ENCODE measurements at places on chromosomes 5 and 9.

DNA sequence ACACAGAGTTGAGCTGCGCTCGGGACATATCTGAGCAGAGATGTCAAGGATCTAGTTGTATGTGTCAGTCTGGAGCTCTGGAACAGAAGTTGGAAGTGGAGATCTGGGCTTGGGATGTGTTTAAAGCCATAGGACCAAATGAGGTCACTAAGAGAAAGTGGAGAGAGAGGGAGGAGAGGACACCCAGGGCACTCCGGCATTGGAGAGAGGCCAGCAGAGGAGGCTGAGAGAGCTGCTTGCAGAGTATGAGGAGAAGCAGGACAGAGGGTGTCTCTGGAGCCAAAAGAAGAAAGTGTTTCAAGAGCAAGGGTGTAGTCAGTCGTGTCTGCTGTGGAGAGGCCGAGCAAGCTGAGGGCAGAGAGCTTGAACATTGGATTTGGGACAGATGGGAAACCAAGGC is 34.7 kb downstream of the ARHGEF37 start:
- no peak for DNase-seq

- DNase-seq: no peak
Observed at GRCh38 chr9:89388084-89388867, 70.0 kb downstream of the SECISBP2 start.

DNA sequence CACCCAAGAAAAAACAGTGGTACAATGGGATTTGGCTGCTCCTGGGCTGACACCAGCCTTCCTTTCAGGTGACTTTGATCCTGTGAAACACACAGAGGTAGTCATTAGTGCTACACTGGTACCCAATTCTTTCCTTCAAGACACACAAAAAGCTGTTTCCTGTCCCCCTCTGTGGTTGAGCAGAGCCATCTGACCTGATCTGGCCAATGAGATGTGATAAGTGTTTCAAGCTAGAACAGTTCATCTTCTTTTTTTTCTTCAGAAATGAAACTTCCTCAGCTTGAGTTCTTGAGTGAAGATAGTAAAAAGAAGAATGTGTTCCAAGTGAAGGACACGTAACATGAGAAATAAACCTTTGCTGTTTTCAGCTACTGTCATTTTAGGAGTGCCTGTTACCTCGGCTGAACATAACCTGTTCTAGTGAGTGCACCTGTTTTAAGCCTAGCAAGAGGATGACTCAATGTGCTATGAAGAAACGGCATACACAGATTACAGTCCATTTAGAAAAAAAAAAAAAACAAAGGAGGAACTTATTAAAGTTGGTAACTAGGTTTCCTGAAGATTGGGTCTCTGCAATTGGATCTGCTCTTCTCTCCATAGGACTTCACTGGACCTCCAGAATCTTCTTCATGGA is 287.8 kb downstream of the GAS1 start:
- no peak for DNase-seq

DNA sequence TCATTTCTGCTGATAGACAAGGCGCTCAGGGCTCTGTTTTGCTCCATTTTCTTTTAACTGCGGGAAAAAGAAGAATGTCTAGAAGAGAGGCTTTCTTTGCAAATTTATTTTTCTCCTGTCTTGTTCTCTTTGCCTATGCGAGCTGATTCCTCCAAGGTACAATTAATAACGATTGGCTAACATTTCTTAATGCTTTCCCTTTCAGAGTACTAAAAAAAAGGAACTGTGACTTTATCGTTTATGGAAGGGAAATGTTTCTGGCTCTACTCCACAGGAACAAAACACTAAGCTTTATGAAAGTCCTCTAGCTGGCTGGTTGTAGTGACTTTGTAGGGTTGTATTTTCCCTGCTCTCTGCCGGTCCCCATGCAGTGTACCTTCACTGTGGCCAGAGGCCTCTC is 11.7 kb downstream of the NSG2 start:
- DNase-seq: no peak

DNA sequence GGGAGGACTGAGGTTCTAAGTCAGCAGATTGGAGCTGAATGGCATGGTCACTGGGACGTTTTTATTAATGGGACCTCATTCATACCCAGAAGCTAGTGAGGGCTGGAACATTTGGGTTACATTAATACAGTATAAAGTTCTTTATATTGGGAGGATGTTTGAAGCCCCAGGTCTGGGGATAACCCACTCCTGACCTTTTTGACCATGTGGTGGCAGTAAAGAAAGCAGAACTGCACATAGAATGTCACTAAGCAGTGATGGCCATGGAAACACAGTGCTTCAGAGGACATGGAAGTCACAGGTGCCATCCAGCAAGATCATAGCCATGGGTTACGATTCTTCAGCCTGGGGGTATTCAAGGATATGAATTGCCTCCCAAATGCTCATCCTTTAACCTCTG is 176.0 kb downstream of the ATP10B start:
- no peak for DNase-seq

DNA sequence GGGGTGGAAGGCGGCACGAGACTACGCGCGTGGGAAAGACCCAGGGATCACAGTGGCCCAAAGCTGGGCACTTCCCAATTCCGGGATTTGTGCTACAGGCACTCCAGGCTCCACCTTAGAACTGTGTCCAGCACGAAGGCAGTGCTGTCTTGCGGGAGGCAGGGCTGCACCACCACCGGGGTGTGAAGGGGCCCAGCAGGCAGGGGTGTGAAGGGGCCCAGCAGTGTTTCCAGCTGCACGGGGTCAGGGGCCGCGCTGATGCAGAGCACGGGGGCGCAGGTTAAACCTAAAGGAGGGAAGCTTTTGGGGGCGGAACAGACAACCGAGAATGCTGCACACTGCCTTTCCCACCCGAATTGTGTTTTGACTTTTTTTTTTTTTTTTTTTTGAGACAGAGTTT is 1.1 kb upstream of the PDCD6 start:
- DNase-seq: no peak

DNA sequence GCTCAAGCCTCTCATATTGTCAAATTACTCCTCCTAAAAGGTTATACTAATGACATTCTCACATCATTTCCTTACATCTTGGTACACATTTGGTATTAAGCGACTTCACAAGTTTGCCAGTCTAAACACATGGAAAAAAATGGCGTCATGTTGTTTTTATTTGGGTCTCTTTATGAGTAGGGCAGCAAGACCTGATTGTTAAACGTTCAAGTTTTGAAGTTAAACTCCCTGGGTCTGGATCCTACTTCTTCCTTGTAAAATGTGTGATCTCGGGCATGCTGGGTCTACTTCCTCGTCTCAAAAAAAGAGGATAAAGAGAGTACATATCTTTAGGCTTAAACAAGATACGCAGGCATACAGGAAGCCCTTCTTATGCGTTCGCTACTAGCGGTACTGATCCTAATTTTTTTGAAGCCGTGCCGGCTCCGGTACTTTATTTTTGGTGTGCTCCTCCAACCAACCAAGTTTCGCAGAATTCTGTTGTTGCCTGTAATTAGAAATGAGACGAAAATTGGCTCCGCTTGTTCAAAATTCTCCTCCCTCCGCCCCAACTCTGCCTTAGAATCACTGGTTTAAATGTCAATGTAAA is 596 bp upstream of the CDC37L1 start:
- DNase-seq: no peak

- DNase-seq: no peak
Observed at GRCh38 chr5:78915170-78915569, 69.9 kb downstream of the ARSB start.

- DNase-seq: no peak
Observed at GRCh38 chr5:132222649-132223038, 5.0 kb downstream of the P4HA2 start.

- no peak for DNase-seq
Observed at GRCh38 chr9:136051837-136052471, 43.1 kb downstream of the NACC2 start.

DNA sequence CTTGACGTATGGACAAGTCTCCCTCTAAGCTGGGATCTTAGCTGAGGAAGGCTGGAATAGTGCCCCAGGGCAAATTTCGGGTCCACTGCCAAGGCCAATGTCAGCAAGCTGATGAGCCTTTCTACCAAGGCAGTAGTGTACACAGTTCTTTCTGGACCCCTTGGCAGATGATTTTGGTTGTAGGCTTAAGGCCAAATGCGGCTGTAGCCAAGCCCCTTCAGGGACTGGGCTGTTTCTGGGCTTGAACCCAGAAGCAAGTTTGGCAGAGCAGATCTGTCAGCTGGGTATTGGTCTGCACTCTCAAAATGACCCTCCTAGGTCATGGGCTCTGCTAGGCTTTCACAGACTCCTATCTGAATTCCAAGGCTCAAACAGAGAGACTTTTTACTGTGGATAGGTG is 121.6 kb downstream of the ADAMTSL1 start:
- DNase-seq: no peak

- no peak for DNase-seq
Observed at GRCh38 chr5:177077335-177077734, 9.4 kb upstream of the FGFR4 start.

- no peak for DNase-seq
Observed at GRCh38 chr5:18305288-18305924, 671.1 kb downstream of the TAF11L14 start.

GRCh38 chr9:29389421-29389820 is 1816.1 kb upstream of the C9orf72 start:
- no peak for DNase-seq

- DNase-seq: no peak
Observed at GRCh38 chr5:134438721-134439123, 27.0 kb upstream of the CDKN2AIPNL start.

DNA sequence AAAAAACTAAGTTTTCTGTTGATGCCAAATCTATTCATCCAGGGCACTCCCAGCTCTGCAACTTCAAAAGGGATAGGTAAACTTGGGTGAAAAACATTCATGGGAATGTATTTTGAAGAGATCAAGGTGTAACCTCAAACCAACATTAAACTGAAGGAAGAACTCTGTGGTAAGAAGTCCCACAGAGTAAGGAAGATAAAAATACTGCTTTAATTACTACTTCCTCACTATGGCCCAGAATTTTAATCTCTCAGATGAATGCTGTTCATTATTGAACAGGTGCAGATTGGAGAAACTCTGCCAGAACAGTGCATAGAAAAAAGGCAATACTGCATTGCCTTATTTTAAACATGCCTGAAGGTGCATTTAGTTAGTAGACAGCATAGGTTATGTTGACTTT is 37.6 kb upstream of the ANXA1 start:
- DNase-seq: no peak

GRCh38 chr5:151005187-151005949 is 15.0 kb upstream of the GPX3 start:
- DNase-seq: no peak

DNA sequence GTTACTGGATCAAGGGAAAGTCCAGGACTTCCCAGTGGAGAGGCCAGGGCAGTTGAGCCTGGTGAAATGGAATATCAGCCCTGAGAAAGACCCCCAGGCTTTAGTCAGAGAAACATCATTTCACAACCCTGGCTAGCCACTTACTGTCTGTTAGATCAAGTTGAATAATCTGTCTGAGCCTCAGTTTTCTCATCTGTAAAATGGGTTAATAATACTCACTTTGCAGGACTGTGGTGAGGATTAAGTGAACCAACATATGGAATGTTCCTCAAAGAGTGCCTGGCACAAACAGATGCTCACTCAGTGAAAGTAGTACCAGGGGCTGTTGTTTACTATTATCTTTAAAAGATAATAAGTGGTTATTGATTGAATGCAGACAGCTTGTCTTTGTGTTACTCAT is 110.5 kb downstream of the SV2C start:
- DNase-seq: no peak

GRCh38 chr5:93883459-93883858 is 142.1 kb upstream of the POU5F2 start:
- DNase-seq: no peak

GRCh38 chr9:109751253-109751652 is 28.7 kb upstream of the PALM2AKAP2 start:
- no peak for DNase-seq

GRCh38 chr9:137762414-137763061 is 115.0 kb upstream of the CACNA1B start:
- no peak for DNase-seq

DNA sequence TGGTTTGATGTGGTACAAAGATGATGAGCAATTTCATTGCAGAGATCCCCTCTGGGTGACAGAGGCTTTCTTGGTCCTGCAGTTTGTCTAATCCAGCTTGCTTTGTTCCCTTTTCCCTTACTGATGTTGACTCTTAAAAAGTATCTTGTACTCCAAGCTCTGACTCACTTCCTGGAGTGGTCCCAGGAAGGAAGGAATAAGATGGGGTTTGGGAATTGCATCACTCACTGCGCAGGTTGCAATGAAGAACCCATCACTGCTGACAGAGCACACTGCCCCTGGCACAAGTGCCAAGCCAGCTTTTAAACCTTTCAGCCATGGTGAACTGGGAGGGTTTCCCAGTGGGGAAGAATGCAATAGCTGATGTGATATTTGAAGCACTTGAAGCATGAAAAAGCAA is 662.2 kb upstream of the CTNND2 start:
- DNase-seq: no peak

- DNase-seq: no peak
Observed at GRCh38 chr5:32961059-32961415, 249.9 kb downstream of the NPR3 start.

GRCh38 chr9:116806075-116806474 is 119.0 kb downstream of the TRIM32 start:
- no peak for DNase-seq

GRCh38 chr9:137087409-137087925 is 682 bp downstream of the MAN1B1 start:
- peak; percentile 33 for DNase-seq

GRCh38 chr9:21070906-21071305 is 6.8 kb downstream of the IFNB1 start:
- DNase-seq: no peak

GRCh38 chr9:27152405-27152718 is 43.3 kb downstream of the TEK start:
- DNase-seq: no peak

GRCh38 chr9:84357275-84357674 is 16.7 kb upstream of the SLC28A3 start:
- no peak for DNase-seq

GRCh38 chr5:69509212-69509611 is 16.6 kb downstream of the OCLN start:
- no peak for DNase-seq

DNA sequence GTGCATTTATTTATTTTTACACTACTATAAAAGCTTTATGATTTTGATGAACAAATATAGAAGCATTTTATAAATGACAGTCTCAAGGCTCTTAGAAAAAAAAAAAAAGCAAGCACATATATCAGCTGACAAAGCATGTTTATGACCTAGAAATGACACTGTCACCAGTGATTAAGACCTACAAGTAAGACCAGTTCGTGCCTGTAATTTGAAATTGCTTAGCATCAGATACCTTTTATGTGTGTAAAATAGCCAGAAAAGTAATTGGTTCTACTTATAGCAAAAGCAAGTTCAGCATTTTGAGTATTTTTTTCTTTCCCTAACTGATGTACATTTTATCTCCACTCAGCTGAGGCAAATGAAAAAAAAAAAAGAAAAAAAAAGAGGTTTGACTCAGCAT is 808.4 kb downstream of the CDH18 start:
- no peak for DNase-seq

GRCh38 chr9:71628247-71628646 is 140.1 kb downstream of the CEMIP2 start:
- DNase-seq: no peak

- DNase-seq: no peak
Observed at GRCh38 chr5:121319292-121319691, 532.4 kb upstream of the FTMT start.

- no peak for DNase-seq
Observed at GRCh38 chr5:67879620-67880510, 335.7 kb upstream of the PIK3R1 start.

All from activated naive CD4-positive, alpha-beta T cell treated with anti-CD3 and anti-CD28 coated beads, Interleukin-2, amount 50 U/mL, for 72 hours (primary cell).